ENCODE measurements at places on chromosomes 7 and 10.
A peak's percentile ranks its signal among the peaks of the same experiment; 100 is the strongest.

DNA sequence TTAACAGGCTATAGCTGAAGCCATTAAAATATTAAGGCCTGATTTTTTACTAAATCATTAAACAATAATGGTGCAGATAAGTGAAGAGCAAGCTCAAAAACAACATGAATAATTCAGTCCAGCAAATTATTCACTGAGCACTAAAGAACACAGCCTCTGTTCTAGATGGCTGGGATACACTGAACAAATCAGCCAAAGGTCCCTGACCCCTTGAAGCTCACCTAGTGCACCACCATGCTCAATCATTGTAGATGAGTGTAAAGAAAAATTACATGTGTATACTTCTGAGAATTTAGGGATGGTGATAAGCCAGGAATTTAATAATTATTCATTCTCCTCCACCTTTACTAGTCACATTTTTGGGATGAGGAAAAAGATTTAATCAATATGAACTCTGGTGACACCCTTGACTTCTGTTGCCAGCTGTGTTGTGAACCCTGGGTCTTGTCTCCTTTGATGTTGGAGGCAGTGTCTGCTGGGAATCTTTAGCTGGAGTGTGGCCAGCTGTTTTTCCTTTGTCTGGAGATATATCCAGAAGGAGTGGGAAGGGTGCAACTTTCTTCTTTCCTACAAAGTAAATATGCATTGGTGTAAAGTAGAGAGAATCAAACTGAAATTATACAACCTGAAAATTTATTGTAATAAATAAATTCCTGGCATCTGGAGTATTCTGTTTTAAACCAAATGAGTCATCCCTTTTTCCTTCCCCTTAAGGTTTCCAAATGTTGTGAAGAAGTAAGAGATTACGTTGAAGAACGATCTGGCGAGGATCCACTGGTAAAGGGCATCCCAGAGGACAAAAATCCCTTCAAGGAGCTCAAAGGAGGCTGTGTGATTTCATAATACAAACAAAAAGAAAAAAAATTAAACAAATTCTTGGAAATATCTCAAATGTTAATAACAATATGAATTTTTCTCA is 4.0 kb downstream of the GNGT1 start:
- no peak for DNase-seq

- DNase-seq = peak; percentile 90
Measured at GRCh38 chr10:132575320-132576201, 38.0 kb downstream of the INPP5A start.

- DNase-seq = no peak
Measured at GRCh38 chr10:86362586-86363183, 3.9 kb downstream of the GRID1 start.

DNA sequence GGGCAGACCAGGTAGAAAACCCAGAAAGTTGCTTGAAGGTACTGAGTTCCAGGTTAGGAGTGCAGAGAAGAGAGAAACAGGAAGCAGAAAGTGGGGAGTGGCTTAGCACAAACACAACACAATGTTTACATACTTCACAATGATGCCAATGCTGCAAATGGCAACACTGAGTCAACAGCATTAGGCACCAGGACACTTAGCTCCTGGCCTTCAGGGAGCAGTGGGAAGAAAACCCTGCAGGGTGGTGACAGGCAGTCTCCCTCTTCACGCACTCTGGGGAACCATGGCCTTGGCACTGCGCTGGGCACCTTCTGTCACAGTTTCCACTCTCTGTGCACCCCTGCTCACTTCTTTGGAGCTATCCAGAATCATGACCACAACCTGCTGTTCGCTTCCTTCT is 7.3 kb downstream of the ICA1 start:
- no peak for DNase-seq
